ENCODE measurements at places on chromosomes 2 and 18. TPM values are rescaled to one million over a fixed set of nuclear protein-coding genes. Genes with fewer than 3 reads are reported as not detected.

The CYP26B1 gene
- 0.02 TPM for polyA plus RNA-seq

GRCh38 chr2:231554748-231555545 is 24.7 kb upstream of the NMUR1 start:
- DNase-seq, result peak; percentile 45

The PTH2R gene
- polyA plus RNA-seq, result not detected

The ALPP gene
- not detected for polyA plus RNA-seq

DNA sequence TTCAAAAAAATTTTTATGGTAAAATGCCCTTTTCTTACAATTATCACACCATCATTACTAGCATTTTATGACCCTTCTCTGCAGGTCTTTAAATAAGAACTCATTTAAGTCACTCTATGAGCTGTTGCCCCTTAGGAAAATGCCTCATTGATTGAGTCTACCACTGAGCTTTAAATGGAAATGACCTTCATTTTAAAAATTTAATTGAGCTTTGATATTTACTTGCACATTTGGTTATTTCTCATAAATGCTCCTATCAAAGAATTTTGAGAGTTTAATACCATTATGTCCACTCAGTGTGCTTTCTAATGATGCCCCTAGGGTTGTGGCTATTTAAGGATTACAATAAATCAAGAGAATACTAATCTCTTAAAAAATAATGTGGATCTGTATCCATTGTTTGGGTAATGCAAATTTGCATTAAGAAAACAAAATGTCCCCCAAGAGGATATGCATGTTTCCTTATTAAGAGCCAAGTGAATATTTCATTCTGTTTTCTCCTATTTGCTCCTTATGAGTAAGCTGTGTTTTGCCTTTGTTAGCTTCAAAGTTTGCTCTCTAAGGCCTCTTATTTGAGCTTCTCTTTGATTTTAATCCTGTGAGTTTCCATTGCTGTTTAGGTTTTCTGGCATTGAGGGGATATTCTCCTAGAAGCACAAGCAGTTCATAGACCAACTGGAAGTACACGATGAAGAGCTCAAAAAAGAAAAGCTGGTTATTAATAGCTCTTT is 69.8 kb downstream of the CERS6 start:
- no peak for DNase-seq

GRCh38 chr2:236604575-236605344 is 35.1 kb downstream of the ACKR3 start:
- DNase-seq, result no peak

DNA sequence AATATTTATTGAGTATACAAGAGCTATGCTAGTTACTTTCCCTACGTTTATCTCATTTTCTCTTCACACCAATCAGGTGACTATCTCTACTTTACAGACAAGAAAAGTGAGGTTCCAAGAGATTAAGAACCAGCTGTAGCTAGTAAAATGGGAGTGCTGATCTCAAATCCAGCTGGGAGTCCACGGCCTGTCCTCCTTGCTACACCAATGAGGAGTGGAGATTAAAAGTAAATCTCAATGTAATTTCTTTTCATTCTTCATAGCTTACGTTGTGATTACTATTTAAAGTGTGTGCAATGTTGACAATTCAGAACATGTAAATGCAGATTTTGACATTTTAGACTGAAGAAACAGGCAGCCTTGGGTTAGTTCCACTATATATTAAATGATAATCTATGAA is 53.9 kb upstream of the NRP2 start:
- no peak for DNase-seq

DNA sequence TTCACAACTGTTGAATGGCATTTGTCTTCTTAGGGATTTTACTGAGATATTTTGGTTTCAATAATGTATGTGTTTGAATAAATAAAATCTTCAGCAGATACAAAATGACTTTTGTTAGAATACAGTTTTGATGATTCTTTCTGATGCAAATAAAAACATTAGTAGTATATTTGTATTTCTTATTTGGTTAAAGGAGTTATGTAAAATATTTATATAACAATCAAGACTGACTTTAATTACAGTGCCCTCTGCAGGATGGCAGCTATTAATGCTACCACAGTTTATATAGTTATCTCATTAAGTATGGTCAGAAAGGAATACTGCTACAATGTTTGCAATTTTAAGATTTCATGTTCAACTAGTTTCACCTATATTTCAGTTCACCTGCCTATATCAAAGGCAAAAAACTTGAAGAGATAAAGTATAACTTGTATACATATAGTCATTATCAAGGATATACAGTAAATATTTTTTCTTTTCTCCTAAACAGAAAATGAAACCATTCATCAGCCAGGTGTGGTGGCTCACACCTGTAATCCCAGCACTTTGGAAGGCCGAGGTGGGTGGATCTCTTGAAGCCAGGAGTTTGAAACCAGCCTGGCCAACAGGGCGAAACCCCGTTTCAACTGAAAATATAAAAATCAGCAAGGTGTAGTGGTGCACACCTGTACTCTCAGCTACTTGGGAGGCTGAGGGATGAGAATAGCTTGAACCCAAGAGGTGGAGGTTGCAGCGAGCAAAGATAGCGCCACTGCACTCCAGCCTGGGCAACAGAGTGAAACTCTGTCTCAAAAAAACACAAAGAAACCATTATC is 19.8 kb downstream of the ARL5A start:
- no peak for DNase-seq

GRCh38 chr18:10453806-10454680 is at the start of gene APCDD1:
Gene APCDD1 (plus strand): TSS chr18:10454635. CDS start chr18:10454982, 347 bp downstream.
- DNase-seq, result peak; percentile 40

- DNase-seq, result no peak
Observed at GRCh38 chr2:232195487-232195886, 183.1 kb upstream of the ALPP start.

DNA sequence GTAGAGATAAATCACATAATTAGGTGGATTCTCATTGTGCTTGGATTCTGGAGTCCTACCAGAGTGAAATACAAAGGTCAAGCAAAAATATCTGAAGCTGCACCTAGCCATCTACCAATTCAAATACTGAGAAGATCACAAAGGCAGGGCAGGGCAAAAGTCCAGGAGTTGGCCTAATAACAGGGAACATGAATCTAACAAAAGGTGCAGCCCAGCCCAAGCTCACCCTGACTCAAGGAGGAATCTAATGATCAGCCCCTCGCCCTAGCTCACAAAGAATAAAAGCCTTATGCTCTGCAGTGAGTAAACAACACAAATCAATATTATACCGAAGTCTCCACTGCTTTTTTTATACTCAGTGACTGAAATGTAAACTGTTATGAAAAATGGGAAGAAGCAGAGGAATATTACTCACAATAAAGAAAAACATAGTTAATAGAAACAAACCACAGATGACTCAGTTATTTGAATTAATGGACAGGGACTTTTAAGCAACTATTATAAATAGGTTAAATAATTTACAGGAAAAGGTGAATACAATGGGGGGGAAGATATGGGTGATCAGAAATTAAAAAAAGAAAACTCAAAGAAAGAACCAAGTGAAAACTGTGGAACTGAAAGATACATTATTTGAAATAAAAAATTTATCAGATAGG is 49.5 kb downstream of the ANTXR1 start:
- DNase-seq, result peak; percentile 20

- DNase-seq, result peak; percentile 83
Observed at GRCh38 chr2:187500585-187501359, 52.7 kb upstream of the CALCRL start.

The TRAPPC12 gene
- polyA plus RNA-seq, result 52.0 TPM

The SERPINB4 gene
- not detected for polyA plus RNA-seq

The CD8B2 gene
- not detected for polyA plus RNA-seq

DNA sequence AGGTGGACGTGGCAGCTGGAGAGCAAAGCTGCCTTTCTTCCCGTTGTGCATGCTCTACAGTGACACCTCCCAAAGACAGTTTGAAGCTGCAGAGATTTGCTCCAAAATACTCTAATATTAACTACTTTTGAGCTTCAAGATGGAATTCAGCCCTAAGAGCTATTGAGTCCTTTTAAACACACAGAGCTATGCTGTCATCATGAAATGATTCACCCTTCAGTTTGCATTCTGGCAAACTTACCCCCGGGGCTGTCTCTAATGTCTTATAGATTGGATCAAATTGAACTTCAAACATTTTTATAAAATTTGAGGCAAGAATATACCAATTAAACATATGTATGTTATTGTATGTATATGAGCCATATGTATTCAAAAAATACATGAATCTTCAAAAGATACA is 110.7 kb upstream of the EFEMP1 start:
- DNase-seq, result no peak

DNA sequence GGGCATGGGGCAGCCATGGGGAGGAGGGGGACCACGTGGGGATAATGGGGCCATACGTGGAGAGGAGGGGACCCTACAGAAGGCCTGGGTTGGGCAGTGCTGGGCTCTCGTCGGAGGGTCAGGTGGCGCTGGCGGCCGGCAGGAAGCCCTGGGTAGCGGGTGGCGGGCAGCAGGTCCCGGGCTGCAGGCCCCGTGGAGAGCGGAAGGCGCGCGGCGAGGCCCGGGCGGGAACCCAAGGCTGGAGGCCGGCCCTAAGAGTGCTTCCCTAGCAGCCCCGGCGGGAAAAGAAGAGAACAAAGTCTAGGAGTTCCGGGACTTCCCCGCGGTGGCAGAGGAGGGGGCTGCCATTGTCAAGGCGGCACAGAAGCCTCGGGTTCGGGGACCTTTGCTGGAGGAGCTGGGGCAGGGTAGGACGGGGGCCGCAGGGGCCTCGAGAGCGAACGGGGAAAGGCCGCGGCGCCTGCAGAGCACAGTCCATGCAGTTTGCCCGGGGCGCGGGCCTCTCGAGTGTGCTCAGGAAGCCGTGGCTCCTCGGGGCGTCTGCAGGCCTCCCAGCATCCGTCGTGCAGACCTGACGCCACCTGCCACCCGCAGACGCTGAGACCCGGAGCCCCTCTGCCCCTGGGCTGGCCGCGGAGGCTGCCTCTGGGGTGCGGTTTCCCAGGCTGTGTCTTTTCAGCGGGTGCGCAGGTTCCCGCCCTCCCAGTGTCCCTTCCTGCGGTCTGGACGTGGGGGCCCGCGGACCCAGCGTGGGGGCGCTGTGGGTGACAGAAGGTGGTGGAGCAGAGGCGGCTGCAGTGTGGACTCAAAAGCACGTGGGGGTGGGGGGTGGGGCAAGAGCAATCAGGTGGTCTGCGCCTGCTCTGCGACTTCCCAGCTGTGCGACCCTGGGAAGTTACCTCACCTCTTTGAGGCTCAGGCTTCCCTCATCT is 19.4 kb upstream of the NCL start:
- DNase-seq, result no peak
